ENCODE measurements at places on chromosomes 7 and 10.

GRCh38 chr7:156766666-156767065 lies 126.1 kb downstream of the RNF32 start:
- DNase-seq, result no peak

DNA sequence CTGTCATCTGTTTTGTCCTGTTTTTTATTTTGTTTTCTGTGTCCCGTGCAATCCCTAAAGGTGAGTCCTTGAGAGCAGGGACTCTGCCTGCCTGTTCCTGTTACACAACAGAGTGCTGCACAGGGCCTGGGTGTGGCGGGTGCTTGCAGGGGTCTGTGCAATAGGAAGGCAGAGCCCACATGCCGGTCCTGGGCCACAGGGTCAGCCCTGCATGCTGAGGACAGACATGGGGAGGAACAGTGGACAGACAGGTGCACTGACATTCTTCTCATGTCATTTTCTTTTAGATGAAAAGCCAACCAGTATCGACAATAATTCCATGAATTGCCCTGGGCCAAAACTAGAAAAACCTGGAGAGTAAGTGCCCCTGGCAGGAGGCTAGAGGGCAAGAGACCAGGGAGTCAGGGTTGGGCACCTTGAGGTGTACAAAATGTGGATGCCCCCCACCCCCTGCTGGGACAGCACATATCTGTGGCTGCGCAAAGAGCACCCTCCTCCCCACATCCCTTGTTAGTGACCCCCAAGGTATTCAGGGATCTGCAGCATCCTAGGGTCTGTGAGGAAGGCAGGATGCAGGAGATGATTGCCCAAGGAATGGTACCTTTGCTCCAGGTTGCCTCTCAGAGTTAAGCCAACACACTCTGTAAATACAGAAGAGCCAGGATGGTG lies 19.9 kb downstream of the ANTXRL start:
- DNase-seq, result no peak

DNA sequence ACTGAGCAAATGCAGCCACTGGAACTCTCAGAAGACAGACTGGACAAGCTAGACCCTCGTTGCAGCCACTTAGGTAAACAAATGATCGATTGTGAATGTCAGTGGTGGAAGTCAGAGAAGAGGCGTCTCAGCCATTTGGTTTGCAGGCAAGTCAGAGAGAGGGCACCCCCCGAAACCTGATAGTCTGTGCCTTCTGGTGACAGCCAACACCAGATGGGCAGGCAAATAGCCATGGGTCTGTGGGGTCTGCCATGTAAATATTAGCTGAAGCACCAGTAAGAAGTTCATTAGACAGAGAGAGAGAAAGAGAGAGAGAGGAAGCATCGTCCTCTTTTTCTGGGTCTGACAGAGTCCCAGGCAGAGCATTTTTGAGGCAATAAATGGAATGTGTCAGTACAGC lies 5.4 kb downstream of the PPP1R17 start:
- DNase-seq, result no peak

- no peak for DNase-seq
Measured at GRCh38 chr10:71796749-71797405, 23.6 kb upstream of the VSIR start.

GRCh38 chr10:59688921-59689351 lies 20.7 kb downstream of the SLC16A9 start:
- DNase-seq, result no peak

GRCh38 chr7:95545673-95546072 lies 50.6 kb downstream of the PDK4 start:
- DNase-seq, result no peak

- DNase-seq, result no peak
Measured at GRCh38 chr7:92725161-92725925, 111.0 kb downstream of the CDK6 start.

GRCh38 chr10:118471863-118472262 lies 123.6 kb downstream of the PRLHR start:
- no peak for DNase-seq

GRCh38 chr10:75502389-75502788 lies 71.0 kb downstream of the LRMDA start:
- no peak for DNase-seq

- DNase-seq, result no peak
Measured at GRCh38 chr10:28793482-28793881, 116.2 kb downstream of the BAMBI start.

DNA sequence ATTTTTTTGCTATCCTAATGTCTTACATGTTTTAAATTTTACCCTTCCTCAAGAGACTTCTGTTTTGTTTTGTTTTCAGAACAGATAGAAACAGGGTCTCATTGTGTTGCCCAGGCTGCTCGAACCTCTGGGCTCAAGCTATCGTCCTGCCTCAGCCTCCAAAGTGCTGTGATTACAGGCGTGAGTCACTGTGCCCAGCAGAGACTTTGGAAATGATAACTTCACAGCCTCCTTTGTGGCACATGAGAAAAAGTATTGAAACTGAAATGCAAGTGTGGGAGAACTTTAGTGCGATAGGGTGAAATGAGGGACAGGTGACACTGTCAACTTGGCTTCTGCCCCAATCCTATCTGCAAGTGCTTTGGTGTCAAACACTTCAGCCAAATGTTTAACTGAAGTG lies 21.6 kb downstream of the IRF5 start:
- DNase-seq, result no peak

GRCh38 chr10:71966046-71967004 lies 2.1 kb downstream of the CHST3 start:
- DNase-seq, result no peak

DNA sequence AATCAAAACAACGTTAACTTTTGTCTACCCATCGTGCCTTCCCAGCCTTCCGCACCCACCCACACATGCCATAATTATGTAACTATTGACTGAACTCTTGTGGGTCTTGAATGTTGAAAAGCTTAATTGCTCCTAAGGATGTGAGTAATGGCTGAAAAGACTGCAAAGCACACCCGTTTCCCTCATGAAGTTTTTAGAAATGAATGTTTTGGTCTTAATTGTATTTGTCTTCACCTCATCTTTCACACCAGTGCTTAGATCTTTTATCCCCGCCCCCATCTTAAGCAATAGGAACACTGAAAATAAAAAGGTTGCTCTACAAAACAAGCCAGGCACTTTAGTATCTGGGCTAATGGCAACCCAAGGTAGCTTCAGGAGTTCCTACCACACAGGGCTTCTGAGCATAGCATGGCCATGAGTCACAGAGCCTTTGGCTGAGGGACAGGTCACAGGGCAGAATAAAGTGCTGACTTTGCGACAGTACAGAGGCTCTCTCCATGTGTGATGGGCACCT lies 690.5 kb downstream of the PARD3 start:
- no peak for DNase-seq

GRCh38 chr7:109179601-109180000 lies 609.9 kb downstream of the DNAJB9 start:
- no peak for DNase-seq

DNA sequence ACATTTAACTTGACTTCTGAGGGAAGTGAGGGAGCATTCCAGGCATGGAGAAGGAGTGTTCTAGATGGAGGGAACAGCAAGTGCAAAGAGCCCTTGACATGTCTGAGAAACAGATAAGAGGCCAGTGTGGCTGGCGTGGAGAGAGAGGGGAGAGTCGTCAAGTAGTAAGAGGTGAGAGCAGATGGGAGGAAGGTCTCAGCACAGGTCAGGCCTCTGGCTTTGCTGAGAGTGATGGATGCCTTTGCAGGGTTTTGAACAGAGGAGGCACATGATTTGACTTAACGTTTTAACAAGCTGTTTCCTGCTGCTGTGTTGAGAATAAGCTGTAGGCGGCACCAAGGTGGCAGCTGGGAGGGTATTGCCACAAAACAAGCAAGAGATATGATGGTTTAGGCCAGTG lies 97.2 kb downstream of the KAT6B start:
- DNase-seq, result no peak

GRCh38 chr10:80415734-80416478 lies 7.6 kb downstream of the PRXL2A start:
- no peak for DNase-seq

Data from neuronal stem cell (in vitro differentiated cells).